ENCODE measurements at places on chromosomes 1 and 21.

DNA sequence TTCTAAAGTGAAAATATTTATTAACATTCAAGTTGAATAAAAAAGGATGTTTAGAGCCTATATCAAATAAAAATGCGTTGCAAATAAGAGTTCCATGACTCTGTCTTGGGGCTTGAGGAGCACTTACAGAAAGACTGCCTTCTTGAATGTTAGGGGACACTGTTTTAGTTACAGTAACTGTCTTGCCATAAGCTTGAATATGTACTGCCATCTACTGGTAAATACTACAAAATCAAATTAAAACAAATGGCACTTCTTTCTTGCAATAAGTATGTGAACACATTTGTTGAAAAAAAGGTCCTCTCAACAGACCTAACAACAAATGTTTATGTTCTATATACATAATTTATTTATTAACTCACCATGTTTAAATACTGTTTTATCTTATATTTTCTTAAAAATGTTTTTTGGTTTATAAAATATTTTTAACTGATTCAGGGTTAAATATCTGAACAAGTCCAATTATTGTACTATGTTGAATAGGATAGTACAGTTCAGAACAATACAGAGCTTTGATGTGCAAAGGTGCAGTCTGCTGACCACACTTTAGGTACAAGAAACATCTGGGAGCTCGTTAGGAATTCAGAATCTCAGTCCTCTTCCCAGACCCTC, 199.5 kb downstream of the LRRIQ3 start:
- no peak for DNase-seq

GRCh38 chr1:5513846-5514526, 478.2 kb downstream of the NPHP4 start:
- no peak for DNase-seq

DNA sequence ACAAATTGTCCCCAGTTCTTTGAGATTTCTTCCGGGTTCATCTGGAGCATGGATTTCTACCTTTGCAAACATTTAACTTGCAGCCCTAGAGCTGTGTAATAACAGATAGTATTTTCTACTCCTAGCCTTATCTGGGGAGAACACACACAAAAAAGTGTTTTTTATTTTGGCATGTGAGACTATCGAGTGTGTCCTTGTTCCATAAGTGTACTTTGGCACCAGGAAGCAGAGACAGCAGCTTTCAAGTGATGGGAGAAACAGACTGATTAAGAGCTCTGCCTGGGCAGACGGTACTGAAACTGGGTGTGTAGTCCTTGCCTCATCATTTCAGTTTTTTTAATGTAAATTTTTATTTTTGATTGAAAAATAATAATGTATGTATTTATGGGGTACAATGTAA, 297.4 kb downstream of the ST6GALNAC3 start:
- DNase-seq: no peak

GRCh38 chr21:45051580-45052434, 22.6 kb upstream of the ADARB1 start:
- DNase-seq: no peak

DNA sequence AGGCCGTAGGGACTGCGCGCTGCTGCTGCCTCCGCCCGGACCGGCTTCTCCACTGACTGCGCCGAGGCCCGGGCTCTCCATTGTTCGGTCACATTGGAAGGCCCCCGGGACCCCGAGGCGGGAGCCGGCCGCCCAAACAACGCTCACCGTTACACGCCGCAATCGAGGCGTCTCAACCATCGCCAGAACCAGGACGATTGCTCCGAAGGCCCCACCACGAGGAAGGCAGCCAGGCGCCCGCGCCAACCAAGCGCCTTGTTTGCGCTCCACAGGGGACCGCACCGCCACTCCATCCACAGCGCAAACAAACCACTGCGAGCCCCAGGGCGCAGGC, 595 bp downstream of the GLUL start:
- no peak for DNase-seq

- peak; percentile 74 for DNase-seq
Observed at GRCh38 chr1:4485398-4485797, 169.0 kb upstream of the AJAP1 start.

GRCh38 chr1:51242546-51242945, 6.5 kb downstream of the RNF11 start:
- no peak for DNase-seq

GRCh38 chr1:107291987-107292386, 151.1 kb downstream of the NTNG1 start:
- DNase-seq: no peak
